T-cell (primary cell): ENCODE measurements at places on chromosomes 4 and X. TPM values are rescaled to one million over a fixed set of nuclear protein-coding genes. Genes with fewer than 3 reads are reported as not detected.

GRCh38 chr4:104404361-104404760 lies 90.3 kb downstream of the CXXC4 start:
- no peak for DNase-seq

The DOK7 gene
- not detected for total RNA-seq

The CSAG2 gene
- not detected for total RNA-seq

The GAGE12J gene
- total RNA-seq, result not detected

- DNase-seq, result no peak
Observed at GRCh38 chrX:45852884-45853283, 652.2 kb upstream of the DIPK2B start.

The IBSP gene
- total RNA-seq, result not detected

DNA sequence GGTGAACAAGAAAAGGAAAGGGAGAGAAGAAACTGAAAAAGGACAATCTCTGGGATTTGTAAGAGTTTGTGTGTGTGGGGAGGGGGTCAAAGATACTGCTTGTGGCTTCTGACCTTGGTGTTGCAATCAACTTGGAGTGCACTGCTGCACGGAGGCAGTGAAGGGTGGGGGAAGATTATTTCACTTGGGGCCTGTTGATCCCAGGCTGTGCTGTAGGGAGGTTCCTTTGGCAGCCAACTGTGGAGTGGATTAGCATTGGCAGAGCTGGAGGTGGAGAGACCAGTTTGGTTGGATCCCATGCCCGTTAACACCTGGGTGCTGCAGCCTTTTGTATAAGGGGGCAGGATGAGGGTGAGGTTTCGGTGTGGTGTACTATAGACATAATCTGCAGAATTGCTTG lies 38.2 kb downstream of the AFF1 start:
- DNase-seq, result no peak

DNA sequence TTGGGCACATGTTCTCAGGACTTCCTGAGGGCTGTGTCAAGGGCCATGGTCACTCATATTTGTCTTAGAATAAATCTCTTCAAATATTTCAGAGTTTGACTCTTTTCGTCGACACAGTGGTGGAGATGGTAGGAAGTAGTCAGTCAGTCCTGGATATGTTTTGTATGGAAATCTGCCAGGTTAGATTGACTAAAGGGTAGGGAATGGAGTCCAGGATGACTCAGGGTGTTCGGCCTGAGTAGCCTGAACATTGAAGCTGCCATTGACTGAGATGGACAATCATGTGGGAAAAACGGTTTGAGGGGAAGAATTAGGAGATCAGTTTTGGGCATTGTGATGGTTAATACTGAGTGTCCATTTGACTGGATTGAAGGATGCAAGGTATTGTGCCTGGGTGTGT lies 177.1 kb upstream of the CENPE start:
- DNase-seq, result no peak

The FRMD7 gene
- not detected for total RNA-seq

The TCP11X2 gene
- not detected for total RNA-seq

DNA sequence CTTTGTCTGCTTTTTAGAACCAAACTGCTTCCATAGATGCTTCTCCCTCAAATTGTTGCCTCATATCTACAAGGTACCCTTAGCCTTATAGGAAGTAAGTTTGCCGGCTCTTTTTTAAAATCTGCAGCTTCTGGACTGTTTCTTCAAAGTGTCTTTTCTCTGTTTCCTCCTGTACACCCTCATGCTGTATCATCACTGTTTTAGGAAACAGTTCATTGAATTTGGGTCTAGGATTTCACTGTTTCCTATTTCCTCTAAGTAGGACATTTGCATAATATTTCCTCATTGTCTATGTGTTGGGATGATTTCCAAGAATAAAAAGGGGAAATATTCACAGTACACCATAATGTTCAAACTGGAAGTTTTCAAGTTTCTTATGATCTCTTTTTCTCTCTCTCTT lies 43.0 kb downstream of the BANK1 start:
- no peak for DNase-seq

DNA sequence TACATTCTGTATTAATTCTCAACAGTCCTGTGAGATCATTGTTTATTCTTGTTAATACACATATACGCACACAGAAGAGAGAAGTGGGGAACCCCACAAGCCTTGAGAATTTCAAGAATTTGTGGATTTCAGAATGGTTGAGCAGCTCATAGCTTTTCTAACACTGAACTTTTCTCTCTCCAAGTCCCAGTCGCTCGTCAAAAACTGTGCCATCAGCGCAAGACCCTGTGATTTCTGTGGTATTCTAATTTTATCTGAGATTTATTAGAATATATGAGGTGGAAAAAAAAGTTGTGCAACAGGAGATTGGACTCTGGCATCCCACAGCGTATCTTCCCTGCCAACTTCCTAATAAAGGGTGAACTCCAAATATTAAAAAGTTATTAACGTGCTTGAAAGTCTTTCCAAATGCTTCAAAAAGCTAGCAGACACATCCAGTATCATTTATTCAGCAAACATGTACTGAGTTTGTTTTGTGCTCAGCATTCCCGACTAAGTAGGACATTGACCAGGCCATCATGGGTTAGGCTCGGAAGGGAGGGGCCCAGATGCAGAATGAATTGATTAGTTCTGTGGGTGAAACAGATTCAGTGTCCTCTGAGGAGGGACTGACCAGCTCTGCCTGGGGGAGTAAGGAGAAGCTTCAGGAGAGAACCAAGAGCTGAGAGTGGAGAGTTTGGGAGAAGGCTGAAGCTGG lies 165.6 kb downstream of the CBR4 start:
- DNase-seq, result no peak

DNA sequence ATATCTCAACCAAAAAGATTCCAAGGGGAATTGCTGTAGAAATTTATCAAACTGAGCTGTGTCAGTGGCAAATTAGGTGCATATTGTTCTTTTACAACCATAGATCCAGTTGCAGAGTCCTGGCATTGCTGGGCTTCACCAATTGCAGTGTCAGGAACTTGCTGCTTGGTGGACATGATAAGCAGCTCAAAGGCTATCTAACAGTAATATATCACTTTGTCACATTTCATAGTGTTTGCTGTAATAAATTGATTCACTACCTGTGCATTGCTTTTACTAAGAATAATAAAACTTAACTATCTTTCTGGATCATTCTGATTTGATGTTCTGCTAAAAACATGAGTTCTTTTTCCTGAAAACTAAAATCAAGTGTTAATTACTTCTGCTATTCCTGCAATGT lies 30.9 kb upstream of the ACE2 start:
- DNase-seq, result no peak

- no peak for DNase-seq
Observed at GRCh38 chrX:124910611-124911010, 409.1 kb upstream of the TEX13C start.

- no peak for DNase-seq
Observed at GRCh38 chrX:413322-414201, 26.9 kb upstream of the PPP2R3B start.

- DNase-seq, result no peak
Observed at GRCh38 chr4:109169170-109169569, 133.3 kb downstream of the COL25A1 start.

The LRAT gene
- total RNA-seq, result not detected

GRCh38 chrX:109855501-109855900 lies 122.4 kb upstream of the ACSL4 start:
- DNase-seq, result no peak

The USP27X gene
- total RNA-seq, result 5.2 TPM

DNA sequence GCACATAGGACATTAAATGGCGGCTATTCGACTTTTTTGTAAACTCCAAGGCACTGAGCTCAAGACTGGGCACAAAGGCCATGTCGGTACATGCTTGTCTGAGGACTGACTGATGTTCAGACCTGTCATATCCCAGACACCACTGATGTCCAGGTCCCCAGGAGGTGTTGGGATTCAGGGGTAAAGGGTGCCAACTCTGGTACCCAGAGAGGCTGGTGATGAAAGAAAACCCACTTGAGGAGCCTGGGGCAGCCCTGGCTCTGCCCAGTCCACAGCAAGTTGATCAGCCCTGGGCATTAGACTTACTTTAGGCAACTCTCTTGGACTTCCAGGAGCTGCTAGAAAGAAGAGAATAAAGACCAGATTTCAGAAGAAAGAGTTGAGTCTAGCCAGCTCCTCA lies 18.7 kb downstream of the SASH3 start:
- DNase-seq, result no peak

The IDUA gene
- 96.5 TPM for total RNA-seq

DNA sequence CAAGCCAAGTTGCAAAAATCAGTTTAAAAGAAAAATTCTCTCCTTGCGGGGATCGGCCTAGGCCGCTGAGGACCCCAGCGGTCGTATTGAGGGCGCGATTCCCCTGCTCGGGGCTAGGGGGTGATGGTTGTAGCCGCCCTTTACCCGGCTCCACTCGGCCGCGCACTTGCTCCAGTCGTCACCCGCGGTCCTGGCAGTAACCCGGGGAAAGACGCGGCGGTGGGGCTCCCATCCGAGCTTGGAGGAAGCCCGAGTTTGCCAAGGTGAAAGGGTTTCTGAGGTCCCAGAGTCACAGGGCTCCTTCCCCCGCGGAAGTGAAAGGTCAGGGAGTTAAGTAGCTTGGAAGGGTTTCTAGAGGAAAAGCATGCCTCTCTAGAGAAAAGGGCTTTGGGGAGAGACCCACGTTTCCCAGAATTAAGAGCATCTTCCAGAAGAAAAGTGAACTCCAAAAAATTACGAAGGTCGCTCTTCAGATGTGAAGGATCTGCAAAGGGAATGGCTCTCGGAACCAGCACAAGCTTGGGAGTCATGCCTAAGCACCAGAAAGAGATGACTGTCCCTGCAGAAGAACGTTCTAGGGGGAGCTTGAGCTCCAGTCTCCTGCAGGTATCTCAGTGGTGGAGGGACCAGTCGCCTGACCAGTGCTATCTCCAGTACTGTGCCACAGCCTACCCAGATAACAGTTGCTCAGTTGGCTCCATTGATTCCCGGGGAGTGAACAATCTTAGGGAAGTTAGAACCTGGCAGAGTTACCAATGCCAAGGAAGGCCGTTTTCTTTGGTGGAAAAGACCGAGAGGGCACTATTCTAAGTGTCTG lies 875 bp downstream of the LAP3 start:
- DNase-seq, result peak; percentile 9

The CYSLTR1 gene
- 11.4 TPM for total RNA-seq

The ZBTB49 gene
- 11.4 TPM for total RNA-seq

DNA sequence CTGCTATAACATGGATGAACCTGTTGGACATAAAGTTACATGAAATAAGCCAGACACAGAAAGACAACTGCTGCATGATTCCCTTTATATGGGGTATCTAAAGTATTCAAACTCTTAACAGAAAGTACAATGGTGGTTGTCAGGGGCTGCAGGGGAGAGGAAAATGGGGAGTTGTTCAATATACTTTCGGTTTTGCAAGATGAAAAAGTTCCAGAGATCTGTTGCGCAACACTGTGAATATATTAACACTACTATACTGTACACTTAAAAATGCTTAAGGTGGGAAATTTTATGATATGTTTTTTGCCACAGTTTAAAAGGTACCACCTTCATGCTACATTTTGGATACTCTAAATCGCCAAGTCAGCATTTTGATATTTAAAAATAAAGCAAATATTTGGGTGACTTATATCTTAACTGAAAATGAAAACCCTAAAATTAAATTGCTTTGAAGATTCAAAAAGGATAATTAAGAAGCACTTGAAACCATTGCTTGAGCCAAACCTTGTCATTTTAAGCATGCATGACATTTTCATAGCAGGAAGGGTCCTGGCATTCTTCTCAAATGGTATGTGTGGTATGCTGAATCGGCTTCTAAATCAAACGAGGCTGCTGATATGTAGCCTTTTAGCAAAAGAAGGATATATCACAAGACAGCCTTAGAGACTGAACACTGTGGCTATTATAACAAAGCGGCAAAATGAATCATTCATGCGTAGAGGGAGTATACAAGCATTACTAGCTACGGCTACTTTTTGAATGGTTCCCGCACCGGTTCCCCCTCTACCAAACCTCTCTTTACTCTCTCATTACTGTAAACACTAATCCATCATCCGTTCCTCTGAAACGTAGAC lies 607.1 kb upstream of the DIPK2B start:
- DNase-seq, result no peak
